ENCODE measurements at places on chromosomes 7 and 10.

DNA sequence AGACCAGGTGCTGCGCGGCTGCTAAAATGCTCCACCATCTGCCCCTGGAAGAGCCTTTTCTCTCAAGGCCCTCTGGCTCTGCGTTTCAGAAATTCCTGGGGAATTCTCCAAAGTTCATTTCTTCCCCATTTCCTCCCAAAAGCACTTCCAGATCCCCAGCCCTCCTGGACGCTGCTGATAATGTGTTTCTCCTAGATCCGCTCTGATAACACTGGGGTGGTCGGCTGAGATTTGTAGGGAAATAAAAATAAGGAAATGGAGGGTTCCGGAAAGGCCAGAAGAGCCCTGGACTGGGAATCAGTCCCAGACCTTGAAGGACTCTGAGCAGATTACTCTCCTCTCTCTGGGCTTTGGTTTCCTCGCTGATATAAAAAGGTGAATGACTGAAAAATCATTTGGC, 28.1 kb downstream of the COL13A1 start:
- DNase-seq = no peak

DNA sequence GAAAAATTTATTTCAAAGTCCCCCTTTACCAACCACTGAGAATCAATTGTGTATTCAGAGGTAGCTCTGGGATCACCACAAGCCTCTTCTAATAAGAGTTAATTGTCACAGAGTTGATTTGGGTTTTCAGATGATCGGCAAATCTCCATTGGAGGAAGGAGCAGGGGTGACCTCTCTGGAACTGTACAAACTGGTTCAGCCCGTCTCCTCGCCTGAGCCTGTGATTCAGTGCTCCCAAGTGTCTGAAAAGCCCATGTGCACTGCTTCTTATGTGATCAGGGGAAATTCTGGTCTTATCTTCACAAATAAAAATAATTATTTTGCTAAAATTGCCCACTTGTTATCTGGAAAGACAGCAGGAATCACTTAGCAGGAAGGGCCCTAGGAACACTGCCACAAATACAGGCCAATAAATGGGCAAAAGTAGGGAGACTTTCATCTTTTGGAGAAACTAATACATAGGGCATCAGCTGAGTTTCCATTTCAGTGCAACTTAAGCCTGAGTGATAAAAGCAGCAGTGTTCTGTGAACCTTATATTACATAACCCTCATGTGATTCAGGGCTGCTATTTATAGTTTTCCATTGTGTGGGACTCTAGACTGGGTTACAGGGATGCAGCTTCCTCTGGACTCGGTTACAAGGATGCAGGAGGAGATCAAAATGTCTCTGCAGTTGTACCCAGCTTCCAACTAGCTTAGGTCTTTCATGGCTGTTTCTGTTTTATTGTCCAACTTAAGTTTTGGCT, 32.3 kb downstream of the CDK1 start:
- DNase-seq = no peak

GRCh38 chr7:19403691-19404090, 258.5 kb upstream of the FERD3L start:
- DNase-seq = no peak

- no peak for DNase-seq
Observed at GRCh38 chr10:75356484-75356883, 45.1 kb downstream of the ZNF503 start.

DNA sequence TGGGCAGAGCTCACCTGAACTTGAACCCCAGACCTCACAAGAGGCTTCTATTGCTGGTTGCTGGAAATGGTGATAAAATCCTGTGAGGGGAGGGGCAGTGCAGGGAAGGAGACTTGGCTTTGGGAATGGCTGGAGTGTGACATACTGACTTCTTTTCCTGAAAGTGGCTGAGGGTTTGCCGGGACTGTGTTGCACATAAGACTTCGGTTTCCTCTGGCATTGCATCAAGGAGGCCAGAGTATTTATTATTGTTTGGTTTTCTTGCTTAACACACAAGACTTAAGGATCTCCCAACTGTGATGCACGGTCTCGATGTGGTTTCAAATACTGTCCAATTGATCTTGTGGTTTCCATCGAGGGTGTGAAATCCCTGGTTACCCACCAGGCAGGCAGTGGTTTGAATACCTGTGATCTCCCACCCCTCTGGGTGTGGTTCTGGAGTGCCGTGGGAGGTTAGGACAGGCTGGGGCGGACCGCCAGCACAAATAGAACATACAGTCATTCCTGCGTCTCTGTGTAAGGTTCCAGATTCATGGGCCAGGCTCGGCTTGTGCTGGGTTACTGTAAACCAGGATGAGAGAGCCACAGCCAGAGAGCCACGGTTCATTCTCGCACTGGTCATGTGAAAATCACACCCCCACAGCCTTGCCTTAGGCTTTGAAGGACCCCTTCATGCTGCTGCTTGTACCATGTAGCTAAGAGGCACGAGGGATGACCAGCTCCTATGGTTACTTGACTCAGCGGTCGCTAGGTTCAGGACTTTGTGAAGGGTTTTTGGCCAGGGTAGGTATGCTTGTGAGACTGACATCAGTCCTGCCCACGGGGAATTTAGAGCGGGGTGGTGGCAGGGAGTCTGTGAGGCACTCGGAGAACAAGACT, 39.2 kb downstream of the WBP1L start:
- DNase-seq = no peak

DNA sequence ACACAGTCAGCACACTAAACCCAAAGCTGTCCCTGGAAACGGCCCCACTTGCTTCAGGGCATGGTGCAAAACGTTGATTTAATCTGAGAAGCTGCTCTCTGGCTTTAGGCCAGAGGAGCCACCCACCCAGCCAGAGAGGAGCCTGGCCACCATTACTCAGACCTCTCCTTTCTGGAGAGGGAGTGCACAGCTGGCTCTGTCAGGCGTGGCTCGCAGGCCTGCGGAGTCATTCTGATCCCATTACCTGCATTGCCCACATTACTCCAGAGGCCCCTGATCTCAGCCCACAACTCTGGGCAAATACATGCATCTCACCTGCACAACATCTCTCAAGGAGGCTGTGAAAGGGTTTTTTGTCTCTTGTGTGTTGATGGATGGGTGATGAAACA, 370.0 kb upstream of the IGFBP3 start:
- no peak for DNase-seq
